Esophagus muscularis mucosa (tissue), 4 donors: ENCODE measurements at places on chromosomes 12 and 14. TPM values are rescaled to one million over a fixed set of nuclear protein-coding genes. Genes with fewer than 3 reads are reported as not detected.
A peak's percentile ranks its signal among the peaks of the same experiment; 100 is the strongest.

GLIPR1L2 gene
- 1.3 TPM for total RNA-seq

NDUFA12 gene
- total RNA-seq, result 72.3 TPM

COQ5 gene
- 18.0 TPM for total RNA-seq

SIX6 gene
- not detected for total RNA-seq

CSRNP2 gene
- 20.3 TPM for total RNA-seq

FOXA1 gene
- 0.97 TPM for total RNA-seq

KRT78 gene
- total RNA-seq, result 0.33 TPM

JPH4 gene
- 0.83 TPM for total RNA-seq

TBC1D30 gene
- total RNA-seq, result 1.9 TPM

WNT1 gene
- not detected for total RNA-seq

ZNF705A gene
- total RNA-seq, result not detected

KSR2 gene
- under 0.01 TPM for total RNA-seq

GRCh38 chr12:104212516-104212915 is 3.1 kb upstream of the TXNRD1 start:
- H3K27me3 ChIP-seq, result no peaks in the 10 kb centered on the region
- H3K4me1 ChIP-seq, result peaks cover 8% of the 10 kb centered on the region

- H3K27me3 ChIP-seq, result no peaks in the 10 kb centered on the region
- H3K27ac ChIP-seq, result no peak overlapping the region
- no peaks in the 10 kb centered on the region for H3K4me1 ChIP-seq
- DNase-seq, result no peak
These were observed 238.9 kb upstream of the BTG1 start for GRCh38 chr12:92384571-92384970.

DNA sequence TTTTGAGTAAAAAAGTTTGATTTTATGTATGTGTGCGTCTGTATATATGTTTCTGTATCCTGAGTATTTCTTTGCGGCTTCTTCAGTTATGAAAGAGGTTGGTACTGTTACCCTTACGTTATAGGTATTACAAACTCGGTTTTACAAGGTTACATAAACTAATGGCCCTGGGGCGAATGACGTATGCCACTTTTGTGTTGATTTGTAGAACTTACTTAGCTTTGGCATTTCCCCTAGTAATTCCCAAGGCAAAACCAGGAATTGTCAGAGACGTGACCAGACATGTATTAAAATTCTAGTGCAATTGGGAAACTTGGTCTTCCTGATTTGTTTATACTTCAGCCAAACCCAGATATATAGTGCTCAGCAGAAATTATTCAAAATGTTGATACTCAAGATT is 93.3 kb downstream of the DUSP16 start:
- H3K36me3 ChIP-seq, result peaks cover 7% of the 10 kb centered on the region
- DNase-seq, result no peak
- H3K27me3 ChIP-seq, result no peaks in the 10 kb centered on the region

GRCh38 chr14:81534510-81535074 is 939 bp upstream of the SEL1L start:
- no peaks in the 10 kb centered on the region for H3K27me3 ChIP-seq
- H3K4me1 ChIP-seq, result peaks cover 40% of the 10 kb centered on the region
- H3K27ac ChIP-seq, result no peak overlapping the region
- DNase-seq, result no peak
- no peaks in the 10 kb centered on the region for H3K36me3 ChIP-seq

GRCh38 chr14:30443368-30444007 is 115.5 kb upstream of the G2E3 start:
- H3K27me3 ChIP-seq, result no peaks in the 10 kb centered on the region
- H3K4me3 ChIP-seq, result no peak overlapping the region
- H3K4me1 ChIP-seq, result no peaks in the 10 kb centered on the region
- H3K36me3 ChIP-seq, result no peaks in the 10 kb centered on the region

- H3K27me3 ChIP-seq, result no peaks in the 10 kb centered on the region
- peaks cover 5% of the 10 kb centered on the region for H3K4me1 ChIP-seq
- peak within 1 kb of the TSS; percentile 39 for H3K27ac ChIP-seq
- peak within 1 kb of the TSS; percentile 39 for H3K4me3 ChIP-seq
- DNase-seq, result no peak
These were observed at the start of gene LUM for GRCh38 chr12:91111366-91112325. Gene LUM (minus strand): TSS chr12:91111494. CDS start chr12:91108979, 2,515 bp downstream.

GRCh38 chr14:77026930-77027537 is 1.5 kb downstream of the IRF2BPL start:
- peak overlapping the region; percentile 79 for H3K4me3 ChIP-seq
- peaks cover 70% of the 10 kb centered on the region for H3K4me1 ChIP-seq
- peak overlapping the region; percentile 100 for H3K27ac ChIP-seq
- no peaks in the 10 kb centered on the region for H3K27me3 ChIP-seq
- peaks cover 12% of the 10 kb centered on the region for H3K36me3 ChIP-seq

DNA sequence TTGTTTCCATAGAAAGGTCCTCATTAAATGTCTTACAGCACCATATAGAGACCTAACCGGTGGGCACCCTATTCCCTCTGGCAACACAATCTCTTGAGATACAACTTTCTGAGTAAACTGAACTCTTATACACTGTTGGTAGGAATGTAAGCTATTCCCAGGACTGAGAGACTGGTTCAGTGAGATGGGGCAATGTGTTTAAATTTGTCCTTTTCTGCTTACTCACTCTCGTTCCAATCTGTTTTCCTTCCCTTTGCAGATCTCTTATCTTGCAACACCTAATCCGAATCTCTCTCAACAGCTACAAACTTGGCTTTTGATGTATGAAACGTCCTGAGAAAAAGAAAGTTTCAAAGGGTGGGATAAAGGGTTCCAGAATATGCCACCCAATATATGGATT is 26.1 kb upstream of the ETV6 start:
- no peak for DNase-seq
- no peak overlapping the region for H3K4me3 ChIP-seq
- no peak overlapping the region for H3K27ac ChIP-seq
- no peaks in the 10 kb centered on the region for H3K36me3 ChIP-seq

GRCh38 chr12:18828483-18828882 is 90.6 kb downstream of the CAPZA3 start:
- H3K27me3 ChIP-seq, result no peaks in the 10 kb centered on the region
- no peak overlapping the region for H3K4me3 ChIP-seq
- H3K4me1 ChIP-seq, result no peaks in the 10 kb centered on the region
- no peak for DNase-seq
- H3K27ac ChIP-seq, result no peak overlapping the region

- DNase-seq, result no peak
- no peaks in the 10 kb centered on the region for H3K27me3 ChIP-seq
- peaks cover 25% of the 10 kb centered on the region for H3K4me1 ChIP-seq
- no peak overlapping the region for H3K4me3 ChIP-seq
- H3K36me3 ChIP-seq, result no peaks in the 10 kb centered on the region
These were observed 68.5 kb downstream of the RNF34 start for GRCh38 chr12:121468499-121468801.

- peak; percentile 45 for DNase-seq
- no peaks in the 10 kb centered on the region for H3K27me3 ChIP-seq
- H3K27ac ChIP-seq, result no peak overlapping the region
- no peaks in the 10 kb centered on the region for H3K36me3 ChIP-seq
These were observed 184.0 kb upstream of the PARP11 start for GRCh38 chr12:4056910-4057845.

DNA sequence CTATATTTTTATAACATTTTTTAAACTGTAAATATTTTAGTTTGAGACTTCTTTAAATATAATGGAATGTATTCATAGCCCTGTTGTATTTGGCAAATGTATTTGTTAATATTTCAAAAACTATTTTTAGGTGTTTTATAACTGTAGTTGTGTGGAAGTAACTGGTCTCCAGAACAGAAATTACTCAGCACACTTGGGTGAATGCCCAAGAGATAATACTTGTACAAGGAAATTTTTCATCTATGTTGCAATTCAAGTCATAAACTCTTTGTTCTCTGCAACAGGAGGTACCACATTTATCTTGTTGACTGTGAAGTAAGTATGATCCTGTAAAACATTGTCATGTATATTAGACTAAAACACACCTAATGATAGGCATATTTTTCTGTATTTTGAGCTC is 72.8 kb downstream of the SLCO1B3 start:
- peaks cover 23% of the 10 kb centered on the region for H3K4me1 ChIP-seq
- peak overlapping the region; percentile 53 for H3K27ac ChIP-seq

- no peak for DNase-seq
- H3K4me3 ChIP-seq, result no peak overlapping the region
- H3K4me1 ChIP-seq, result peaks cover 7% of the 10 kb centered on the region
- H3K36me3 ChIP-seq, result no peaks in the 10 kb centered on the region
- H3K27ac ChIP-seq, result no peak overlapping the region
These were observed 6.2 kb downstream of the WNT10B start for GRCh38 chr12:48965298-48965838.

DNA sequence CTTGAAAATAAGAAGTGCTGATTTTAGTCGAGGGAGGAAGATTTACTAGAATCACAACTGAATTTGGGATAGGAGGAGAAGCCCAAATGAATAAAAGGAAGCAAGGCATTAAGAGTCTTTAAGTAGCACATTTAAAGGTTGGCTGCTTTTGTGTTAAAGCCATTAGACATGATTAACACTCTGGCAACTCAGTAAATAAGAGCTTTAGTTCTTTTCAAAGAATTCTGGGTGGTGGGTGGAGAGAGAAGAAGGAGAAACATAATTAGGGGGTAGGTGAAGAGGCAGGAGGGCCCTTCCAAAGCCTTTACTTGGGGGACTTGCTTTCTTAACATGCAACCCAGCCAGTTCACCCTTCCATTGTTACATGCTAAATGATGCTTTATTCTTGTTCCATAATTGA is 284.6 kb upstream of the SEL1L start:
- DNase-seq, result no peak
- no peaks in the 10 kb centered on the region for H3K36me3 ChIP-seq
- H3K4me1 ChIP-seq, result no peaks in the 10 kb centered on the region
- no peak overlapping the region for H3K4me3 ChIP-seq
- H3K27me3 ChIP-seq, result no peaks in the 10 kb centered on the region
- H3K27ac ChIP-seq, result no peak overlapping the region

- no peaks in the 10 kb centered on the region for H3K27me3 ChIP-seq
- no peak overlapping the region for H3K27ac ChIP-seq
- DNase-seq, result no peak
- no peaks in the 10 kb centered on the region for H3K36me3 ChIP-seq
- no peaks in the 10 kb centered on the region for H3K4me1 ChIP-seq
These were observed 18.9 kb upstream of the CRACR2A start for GRCh38 chr12:3771853-3772252.

- H3K36me3 ChIP-seq, result peaks cover 82% of the 10 kb centered on the region
- no peaks in the 10 kb centered on the region for H3K27me3 ChIP-seq
- no peak overlapping the region for H3K4me3 ChIP-seq
These were observed 43.0 kb downstream of the LRIG3 start for GRCh38 chr12:58877243-58877743.

- peak overlapping the region; percentile 55 for H3K27ac ChIP-seq
- H3K36me3 ChIP-seq, result no peaks in the 10 kb centered on the region
- no peaks in the 10 kb centered on the region for H3K27me3 ChIP-seq
These were observed 99.6 kb downstream of the CAPZA3 start for GRCh38 chr12:18837505-18837904.

- DNase-seq, result no peak
- no peaks in the 10 kb centered on the region for H3K27me3 ChIP-seq
- H3K4me1 ChIP-seq, result peaks cover 5% of the 10 kb centered on the region
- no peak overlapping the region for H3K27ac ChIP-seq
- H3K36me3 ChIP-seq, result peaks cover 19% of the 10 kb centered on the region
These were observed 15.4 kb downstream of the ISCA2 start for GRCh38 chr14:74508844-74509428.

GRCh38 chr14:48096897-48097296 is 421.5 kb upstream of the MDGA2 start:
- no peaks in the 10 kb centered on the region for H3K36me3 ChIP-seq
- H3K4me1 ChIP-seq, result no peaks in the 10 kb centered on the region
- no peaks in the 10 kb centered on the region for H3K27me3 ChIP-seq
- H3K4me3 ChIP-seq, result no peak overlapping the region
- no peak for DNase-seq

GRCh38 chr12:57832966-57833365 is 13.6 kb downstream of the CTDSP2 start:
- H3K27ac ChIP-seq, result peak overlapping the region; percentile 74
- DNase-seq, result no peak
- peak overlapping the region; percentile 7 for H3K4me3 ChIP-seq
- H3K36me3 ChIP-seq, result peaks cover 15% of the 10 kb centered on the region

DNA sequence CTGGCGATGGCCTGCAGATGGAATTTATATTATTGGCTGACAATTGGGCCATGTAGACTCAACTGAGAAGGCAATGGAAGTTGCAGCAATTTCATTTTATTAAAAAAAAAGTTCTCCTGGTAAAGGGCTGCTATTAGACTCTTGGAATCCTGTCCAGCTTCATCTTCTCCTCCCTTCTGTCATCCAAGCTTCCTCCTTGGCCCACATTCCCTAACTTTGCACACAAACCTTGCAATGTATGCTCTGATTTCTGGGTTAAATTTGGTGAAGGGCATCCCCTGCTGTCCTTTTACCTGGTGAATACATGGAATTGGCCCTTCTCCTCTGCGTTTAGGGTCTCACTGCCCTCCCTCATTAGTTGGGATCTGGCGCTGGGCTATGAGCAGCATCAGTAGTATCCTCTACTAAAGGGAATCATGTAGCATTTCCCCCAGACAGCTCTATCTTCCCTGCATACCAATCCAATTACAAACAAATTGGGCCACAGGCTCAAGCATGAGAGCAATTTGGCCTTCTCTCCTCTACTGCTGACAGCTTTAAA is 336.9 kb downstream of the BMP4 start:
- no peaks in the 10 kb centered on the region for H3K27me3 ChIP-seq
- peak overlapping the region; percentile 39 for H3K27ac ChIP-seq
- H3K4me1 ChIP-seq, result peaks cover 17% of the 10 kb centered on the region
- H3K36me3 ChIP-seq, result no peaks in the 10 kb centered on the region

DNA sequence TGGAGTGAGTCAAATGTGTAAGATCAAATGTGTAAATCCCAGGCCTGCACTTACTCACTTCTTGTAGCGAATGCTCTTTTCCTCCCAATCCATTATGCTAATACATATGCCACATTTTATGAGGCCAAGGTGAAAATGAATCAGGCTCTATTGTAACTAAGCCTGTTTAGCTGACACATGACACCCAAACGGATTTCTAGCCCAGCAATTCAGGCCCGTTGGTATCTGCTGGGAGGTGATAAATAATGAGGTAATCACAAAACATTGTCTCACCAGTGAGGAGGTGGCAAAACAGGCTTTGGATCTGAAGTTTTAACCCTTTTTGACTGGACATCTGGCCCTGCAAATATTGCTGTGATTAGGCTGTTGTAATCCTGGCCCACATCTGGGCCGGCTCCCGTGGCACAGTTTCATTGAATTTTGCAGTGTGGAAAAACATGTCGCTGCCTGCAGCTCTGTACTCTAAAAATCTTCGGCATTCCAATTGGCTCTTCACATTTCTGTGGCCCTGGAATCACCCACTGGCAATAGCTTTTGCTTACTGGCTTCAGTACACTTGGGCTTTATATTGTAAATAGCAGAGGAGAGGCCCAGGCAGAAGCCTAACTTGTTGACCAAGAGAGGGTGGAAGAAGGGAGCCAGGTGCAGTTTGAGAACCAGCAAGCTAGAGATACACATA is 106.1 kb downstream of the PAX9 start:
- DNase-seq, result peak; percentile 66
- H3K36me3 ChIP-seq, result no peaks in the 10 kb centered on the region
- H3K4me1 ChIP-seq, result no peaks in the 10 kb centered on the region
- H3K27me3 ChIP-seq, result no peaks in the 10 kb centered on the region
- H3K27ac ChIP-seq, result no peak overlapping the region
